ENCODE measurements at places on chromosomes 6 and 20. TPM values are rescaled to one million over a fixed set of nuclear protein-coding genes. Genes with fewer than 3 reads are reported as not detected.
A peak's percentile ranks its signal among the peaks of the same experiment; 100 is the strongest.

GRCh38 chr6:46254946-46255345 is 84.2 kb upstream of the ENPP5 start:
- no peak for DNase-seq

- no peak for DNase-seq
Observed at GRCh38 chr6:36780442-36781177, 58.6 kb downstream of the CPNE5 start.

ULBP1 gene
- 0.56 TPM for total RNA-seq

LY6G6D gene
- total RNA-seq: not detected

GRCh38 chr6:4262526-4262925 is 127.2 kb upstream of the ECI2 start:
- no peak for DNase-seq

- DNase-seq: no peak
Observed at GRCh38 chr6:761997-762396, 69.1 kb upstream of the EXOC2 start.

FAM209B gene
- total RNA-seq: not detected

- no peak for DNase-seq
Observed at GRCh38 chr6:158050107-158050735, 68.6 kb downstream of the SYNJ2 start.

VWA7 gene
- total RNA-seq: 0.28 TPM

STX11 gene
- 0.54 TPM for total RNA-seq

GRCh38 chr6:3509336-3509735 is 52.5 kb upstream of the SLC22A23 start:
- DNase-seq: peak; percentile 55

GRCh38 chr20:2558581-2559278 is 22.4 kb downstream of the TMC2 start:
- DNase-seq: no peak

GRCh38 chr6:169388395-169389166 is 134.9 kb upstream of the THBS2 start:
- no peak for DNase-seq

GRCh38 chr6:20542927-20543602 is 8.8 kb downstream of the CDKAL1 start:
- peak; percentile 84 for DNase-seq

- DNase-seq: peak; percentile 91
Observed at GRCh38 chr20:8116067-8116811, 15.8 kb upstream of the PLCB1 start.

DNA sequence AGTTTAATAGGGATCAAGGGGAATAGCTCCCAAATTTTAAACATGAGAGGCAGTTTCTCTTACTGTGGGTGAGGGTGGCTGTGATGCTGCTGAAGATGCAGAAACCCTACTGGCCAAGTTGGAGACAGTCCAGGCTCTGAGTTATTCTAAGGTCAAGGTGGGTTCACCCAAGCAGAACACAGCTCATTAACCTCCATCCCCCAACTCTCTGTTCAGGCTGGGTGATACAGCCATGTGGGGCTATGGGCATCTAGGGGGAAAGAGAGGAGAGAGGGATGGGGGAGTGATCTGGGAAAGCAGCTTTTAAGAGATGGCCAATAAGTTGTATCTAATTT is 18.9 kb upstream of the TRAM2 start:
- no peak for DNase-seq

GRCh38 chr6:139612135-139612465 is 237.7 kb upstream of the CITED2 start:
- DNase-seq: no peak

PDYN gene
- total RNA-seq: not detected

THBS2 gene
- 101 TPM for total RNA-seq

DNA sequence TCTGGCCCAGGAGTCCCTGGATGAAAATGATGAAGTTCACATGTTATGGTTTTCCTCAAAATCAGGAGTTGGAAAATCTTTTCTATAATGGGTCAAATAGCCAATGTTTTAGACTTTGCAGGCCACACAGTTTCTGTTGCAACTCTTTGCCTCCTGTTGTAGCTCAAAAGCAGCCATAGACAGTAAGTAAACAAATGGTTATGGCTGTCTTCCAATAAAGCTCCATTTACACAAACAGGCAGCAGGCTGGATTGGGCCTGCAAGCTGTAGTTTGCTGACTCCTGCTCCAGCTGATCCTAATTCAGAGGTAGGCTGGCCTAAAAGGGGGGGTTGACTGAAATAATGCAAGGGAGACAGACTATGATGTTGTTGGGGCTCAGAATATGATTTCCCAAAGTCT is 33.0 kb downstream of the METTL24 start:
- peak; percentile 85 for DNase-seq

GRCh38 chr6:155542036-155542435 is 86.4 kb upstream of the NOX3 start:
- no peak for DNase-seq

SIRT5 gene
- 5.0 TPM for total RNA-seq

ZNF335 gene
- total RNA-seq: 11.8 TPM

- DNase-seq: peak; percentile 78
Observed at GRCh38 chr6:132466952-132467351, 46.0 kb downstream of the STX7 start.

GRCh38 chr6:168331058-168331457 is 11.5 kb upstream of the DACT2 start:
- no peak for DNase-seq

TFAP2C gene
- total RNA-seq: under 0.01 TPM

GRCh38 chr6:97316978-97317377 is 34.0 kb upstream of the MMS22L start:
- DNase-seq: no peak

DNA sequence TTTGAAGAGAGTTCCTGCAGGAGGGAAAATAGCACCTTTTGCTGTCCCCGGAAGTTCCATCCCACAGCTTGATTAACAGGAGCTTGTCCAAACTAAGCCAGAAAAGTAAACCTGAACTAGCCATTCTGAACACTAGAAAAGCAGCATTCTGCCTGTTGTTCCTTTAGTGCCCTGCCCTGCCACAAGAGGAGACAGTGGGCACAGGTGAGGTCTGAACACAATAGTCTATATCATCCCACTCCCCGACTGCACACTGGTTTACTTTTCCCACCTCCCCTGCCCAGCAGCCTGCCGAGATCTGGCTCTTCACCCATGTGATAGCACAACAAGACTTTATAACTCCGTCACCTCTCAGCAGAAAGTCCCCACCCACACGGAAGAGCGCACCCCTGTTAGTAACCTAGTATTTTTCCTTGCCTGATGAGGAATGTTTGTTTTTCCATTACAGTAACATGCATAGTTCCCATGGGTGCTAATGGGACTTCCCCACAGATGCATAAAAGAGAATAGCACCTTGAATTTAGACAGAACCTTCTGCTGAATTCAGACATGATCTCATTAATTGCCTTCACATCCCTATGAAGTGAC is 59.7 kb downstream of the TFAP2A start:
- DNase-seq: no peak

DNA sequence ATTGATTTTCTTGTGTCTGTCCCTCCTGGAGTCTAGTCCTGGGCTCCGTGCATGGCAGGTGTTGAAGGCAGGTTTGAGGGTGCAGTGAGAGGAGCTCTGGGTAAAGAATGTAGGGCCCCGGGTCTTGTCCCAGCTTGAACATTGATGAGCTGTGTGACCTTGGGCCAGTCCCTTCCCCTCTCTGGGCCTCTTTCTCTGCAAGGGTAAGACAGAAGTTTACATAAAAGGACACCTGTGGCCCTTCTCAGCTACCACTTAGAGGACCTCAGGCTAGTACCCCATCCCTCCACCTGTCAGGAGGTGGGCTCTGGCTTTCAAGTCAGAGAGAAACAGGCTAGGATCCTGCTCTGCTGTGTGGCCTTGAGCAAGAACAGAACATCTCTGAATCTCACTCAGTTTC is 55.3 kb upstream of the CTNNBL1 start:
- no peak for DNase-seq
